Stimulated activated CD4-positive, alpha-beta T cell treated with anti-CD3 and anti-CD28 coated beads, Interleukin-4, amount 100 ng/mL, for 48 hours (primary cell): ENCODE measurements at places on chromosomes 2 and 18.

GRCh38 chr2:25897506-25897905, 19.2 kb upstream of the ASXL2 start:
- DNase-seq: no peak

DNA sequence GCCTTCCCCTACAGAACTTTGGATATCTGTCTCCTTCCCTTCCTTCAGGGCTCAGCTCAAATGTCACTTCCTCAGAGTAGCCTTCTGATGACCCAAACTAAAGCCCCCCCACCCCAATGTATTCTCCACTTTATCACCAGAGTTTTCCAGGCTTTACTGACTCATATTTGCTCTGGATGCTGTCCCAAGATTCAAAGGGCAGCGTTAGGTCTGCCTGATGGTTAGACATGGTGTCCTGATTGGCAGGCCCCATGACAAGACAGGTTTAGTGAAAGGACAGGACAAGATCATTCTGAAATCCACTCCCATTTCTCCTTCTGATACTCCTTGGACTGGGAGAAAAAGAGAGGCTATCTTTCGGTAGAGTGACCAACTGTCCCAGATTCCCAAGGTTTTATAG, 22.6 kb upstream of the RPIA start:
- DNase-seq: no peak

- DNase-seq: no peak
Observed at GRCh38 chr2:101843048-101843447, 145.5 kb downstream of the MAP4K4 start.

- no peak for DNase-seq
Observed at GRCh38 chr2:41913311-41913710, 134.5 kb upstream of the PKDCC start.

DNA sequence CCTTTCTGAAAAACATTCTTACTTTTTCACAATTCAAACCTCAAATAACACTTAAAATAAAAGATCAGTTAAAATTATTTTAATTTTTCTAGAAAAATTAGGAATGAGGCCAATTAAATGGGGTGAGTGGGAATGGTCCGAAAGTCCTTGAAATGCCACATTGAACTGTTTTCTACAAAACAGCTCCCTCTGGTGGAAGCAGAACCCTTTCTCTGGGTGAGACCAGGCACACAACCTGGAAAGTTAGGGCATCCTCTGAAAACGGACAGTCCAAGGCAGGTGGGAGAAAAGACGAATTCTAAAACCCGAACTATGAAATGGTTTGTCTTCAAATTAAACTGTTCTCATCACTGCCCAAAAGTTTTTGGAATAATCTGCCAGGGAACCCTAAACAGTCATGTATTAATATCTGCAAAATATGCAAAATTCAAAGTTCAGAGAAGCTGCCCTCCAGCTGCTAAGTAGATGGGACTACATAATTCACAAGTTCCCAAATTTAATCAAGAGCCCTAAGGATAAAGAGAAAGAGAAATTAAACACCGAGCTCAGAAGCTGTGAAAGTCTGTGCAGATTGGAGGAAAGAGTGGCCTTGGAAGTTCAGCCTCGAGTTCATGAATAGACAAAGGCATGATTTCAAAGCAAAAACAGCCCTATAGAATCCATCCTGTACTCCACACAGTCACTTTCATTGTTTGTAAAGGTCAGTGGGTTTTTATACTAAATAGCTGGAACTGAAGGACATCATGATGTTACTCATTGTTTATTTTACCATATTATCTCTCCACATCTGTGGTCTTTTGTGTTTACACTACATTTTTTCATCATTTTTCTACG, 108.3 kb downstream of the PIEZO2 start:
- DNase-seq: no peak

- DNase-seq: no peak
Observed at GRCh38 chr2:165618806-165619205, 149.3 kb downstream of the CSRNP3 start.

DNA sequence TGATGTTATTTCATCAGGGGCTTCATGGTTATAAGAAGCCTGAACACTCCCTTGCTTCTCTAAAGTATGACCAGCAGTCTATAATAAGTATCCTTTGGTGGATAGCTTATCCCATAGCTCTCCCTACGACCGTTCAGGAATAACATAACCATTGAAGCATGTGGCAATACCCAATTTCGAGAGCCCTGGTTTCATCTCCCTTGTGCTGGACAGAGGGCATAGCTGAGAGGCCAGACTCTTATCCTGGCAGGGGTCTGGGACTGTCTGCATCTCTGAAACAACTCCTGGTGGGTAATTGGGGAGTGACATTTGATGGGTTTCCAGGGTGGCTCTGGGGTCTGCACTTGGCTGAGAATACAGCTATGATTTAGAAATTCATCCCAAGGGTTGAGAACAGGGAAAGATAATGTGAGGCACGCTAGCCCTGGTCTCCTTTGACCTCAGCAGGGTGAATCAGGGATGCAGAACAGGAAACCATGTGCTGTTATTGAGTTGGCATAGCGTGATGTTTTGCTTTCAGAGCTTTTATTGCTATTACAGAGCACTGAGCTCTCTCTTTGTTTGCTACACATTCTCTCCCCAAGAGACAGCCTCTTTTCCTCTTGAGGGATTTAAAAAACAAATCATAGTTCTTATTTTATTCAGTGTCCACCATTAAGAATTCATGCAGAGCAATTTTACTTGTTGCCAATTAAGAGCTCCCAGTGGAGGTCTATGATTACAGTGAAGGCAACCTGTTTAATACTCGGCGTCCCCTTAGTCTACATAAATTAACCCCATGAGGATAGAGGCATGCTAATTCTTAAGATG, 274.5 kb downstream of the NCKAP5 start:
- DNase-seq: no peak

DNA sequence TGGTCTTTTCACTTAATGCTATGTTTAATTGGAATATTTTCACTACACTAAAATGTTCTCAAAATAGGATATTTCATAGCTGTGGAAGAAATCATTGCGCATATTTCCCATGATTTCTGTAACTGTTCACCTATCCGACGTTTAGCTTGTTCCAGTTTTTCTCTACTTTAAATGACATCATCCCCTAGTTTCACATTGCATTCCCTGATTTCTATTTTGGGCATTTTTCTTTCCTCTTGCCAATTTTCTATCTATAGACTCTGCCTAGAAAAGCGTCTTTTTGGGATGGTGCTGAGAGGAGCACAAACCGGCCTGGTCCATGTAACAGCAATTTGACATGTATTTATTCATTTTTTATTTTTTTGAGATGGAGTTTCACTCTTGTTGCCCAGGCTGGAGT, 163.4 kb downstream of the SH3RF3 start:
- DNase-seq: no peak

DNA sequence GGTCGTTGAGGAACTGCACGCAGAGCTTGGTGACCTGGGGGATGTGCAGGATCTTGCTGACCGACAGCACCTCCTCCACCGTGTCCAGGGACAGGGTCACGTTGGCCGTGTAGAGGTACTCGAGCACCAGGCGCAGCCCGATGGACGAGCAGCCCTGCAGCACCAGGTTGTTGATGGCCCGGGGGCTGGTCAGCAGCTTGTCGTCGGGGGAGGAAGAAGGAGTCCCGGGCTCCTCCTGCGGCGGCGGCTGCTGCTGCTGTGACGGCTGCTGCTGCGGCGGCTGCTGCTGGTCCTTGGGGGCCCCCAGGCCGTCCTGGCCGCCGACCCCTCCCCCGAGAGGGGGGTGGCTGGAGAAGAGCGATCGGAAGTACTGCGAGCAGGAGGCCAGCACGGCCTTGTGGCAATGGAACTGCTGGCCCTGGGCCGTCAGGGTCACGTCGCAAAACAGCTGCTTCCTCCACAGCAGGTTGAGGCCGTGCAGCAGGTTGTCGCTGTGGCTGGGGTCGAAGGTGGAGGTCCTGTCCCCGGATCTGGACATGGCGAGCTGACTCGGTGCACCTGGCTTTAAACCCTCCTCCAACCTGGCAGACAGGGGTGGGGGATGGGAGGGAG, 2.7 kb downstream of the KLHL14 start:
- DNase-seq: no peak

- DNase-seq: no peak
Observed at GRCh38 chr2:32484937-32485336, 128.1 kb downstream of the BIRC6 start.

DNA sequence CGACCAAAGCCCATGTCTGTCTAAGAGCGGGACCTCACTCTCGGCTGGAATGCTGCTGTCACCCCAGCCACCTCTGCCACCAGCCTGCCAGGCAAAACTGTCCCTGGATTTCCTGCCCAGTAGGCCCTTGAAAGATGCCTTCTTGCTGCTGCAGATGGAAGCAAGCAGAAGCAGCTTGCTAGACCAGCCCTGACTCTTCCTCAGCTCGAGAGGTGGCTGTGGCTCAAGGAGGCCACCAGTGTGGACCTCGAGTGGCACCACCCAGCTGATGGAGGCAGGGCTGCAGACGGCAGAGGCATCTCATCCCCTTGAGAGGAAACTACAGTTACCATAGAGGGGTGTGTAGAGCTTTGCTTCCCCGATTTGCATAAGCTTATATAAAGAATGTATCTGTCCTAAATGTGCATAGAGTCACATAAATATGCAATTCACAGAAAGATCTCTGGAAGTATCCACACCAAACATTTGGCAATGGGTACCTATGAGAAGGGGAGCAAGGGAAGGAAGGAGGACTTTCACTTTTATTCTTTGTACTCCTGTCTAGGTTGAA, 20.6 kb downstream of the ADCY3 start:
- DNase-seq: no peak

- DNase-seq: no peak
Observed at GRCh38 chr18:78727057-78727739, 252.4 kb upstream of the SALL3 start.

- DNase-seq: no peak
Observed at GRCh38 chr2:239856620-239857285, 168.4 kb downstream of the NDUFA10 start.

DNA sequence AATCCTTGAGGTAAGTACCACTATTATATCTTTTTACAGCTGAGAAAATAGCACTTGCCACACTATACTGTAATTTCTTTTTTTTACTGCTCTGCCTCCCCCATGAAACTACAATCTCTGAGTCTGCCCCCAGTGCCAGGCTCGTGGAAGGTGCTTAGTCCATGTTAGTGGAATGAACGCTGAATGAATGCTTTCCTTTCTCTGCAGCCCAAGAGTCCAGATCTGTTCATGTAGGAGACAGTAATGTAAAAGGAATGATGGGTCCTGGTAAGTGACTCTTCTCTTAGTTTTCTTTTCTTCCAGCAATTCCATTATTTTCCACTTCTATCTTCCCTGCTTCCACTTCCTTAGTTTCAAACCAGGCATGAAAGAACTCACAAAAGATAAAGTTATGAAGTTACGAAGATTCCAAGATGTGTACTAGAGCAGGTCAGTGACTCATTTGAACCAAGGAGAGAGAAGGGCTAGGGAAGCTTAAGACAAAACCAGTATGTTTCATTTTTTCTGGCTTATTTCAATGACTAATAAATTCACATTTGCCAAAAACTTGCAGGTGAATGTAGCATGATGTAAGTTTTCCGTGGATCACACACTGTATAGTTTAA, 46.0 kb downstream of the ARHGEF33 start:
- no peak for DNase-seq

DNA sequence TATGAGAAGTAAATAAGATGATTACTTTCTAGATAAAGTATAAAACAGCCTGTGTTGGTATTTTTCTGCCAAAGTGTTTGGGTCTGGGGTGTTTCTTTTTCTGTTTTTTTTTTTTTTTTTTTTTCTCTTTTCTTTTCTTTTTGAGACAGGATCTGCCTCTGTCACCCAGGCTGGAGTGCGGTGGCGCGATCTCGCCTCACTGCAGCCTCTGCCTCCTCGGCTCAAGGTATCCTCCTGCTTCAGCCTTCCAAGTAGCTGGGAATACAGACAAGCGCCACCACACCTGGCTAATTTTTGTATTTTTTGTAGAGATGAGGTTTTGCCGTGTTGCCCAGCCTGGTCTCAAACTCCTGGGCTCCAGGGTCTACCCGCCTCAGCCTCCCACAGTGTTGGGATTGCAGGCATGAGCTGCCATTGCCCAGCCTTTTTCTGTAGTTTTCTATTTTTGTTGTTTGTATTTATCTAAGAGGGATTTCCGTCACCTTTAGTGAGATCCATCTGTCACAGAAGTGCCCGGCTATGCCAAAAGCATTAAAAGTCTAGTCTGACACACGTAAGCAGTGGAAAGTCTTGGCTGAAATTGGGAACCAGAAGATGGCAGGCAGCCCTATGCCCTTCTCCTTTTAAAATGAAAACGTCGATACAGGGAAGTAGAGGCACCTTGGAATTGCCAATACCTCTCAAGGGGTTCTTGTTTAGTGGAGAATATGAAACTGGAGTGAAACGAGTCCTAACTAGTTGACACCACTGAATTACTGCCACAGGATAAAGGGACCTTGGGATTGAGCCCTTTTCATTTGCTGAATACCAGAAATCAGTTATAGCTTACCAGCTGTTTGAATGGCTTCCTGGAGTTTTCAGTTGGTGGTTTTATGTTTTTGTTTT, 14.0 kb downstream of the UGP2 start:
- no peak for DNase-seq

DNA sequence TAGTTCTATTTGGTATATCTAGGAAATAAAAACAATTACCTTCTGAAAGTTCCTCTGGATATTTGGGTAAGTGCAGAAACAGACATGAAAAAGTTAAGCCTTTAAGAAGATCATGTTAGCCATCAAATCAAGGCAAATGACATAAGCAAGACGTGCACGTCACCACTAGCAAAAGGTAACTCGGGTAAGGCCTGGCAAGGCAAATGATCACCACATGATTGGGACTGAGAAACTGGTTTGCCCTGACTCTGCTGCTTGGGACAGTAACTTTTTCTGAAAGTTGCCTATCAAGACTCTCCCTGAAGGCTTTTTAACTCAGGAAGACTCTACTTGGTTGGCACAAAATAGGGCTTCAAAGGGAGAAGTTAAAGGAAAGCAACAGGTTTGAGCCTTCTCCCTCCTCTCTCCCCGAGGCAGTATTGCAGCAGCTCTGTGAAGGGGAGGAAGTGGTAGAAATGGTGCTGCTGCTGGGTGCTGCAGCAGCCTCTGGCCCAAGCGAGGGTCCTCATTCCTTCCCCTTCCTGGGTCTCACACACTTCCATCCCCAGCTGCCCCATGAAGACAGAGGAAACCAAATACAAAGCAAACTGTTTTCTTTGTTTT, 17.1 kb upstream of the TMEM237 start:
- DNase-seq: no peak

DNA sequence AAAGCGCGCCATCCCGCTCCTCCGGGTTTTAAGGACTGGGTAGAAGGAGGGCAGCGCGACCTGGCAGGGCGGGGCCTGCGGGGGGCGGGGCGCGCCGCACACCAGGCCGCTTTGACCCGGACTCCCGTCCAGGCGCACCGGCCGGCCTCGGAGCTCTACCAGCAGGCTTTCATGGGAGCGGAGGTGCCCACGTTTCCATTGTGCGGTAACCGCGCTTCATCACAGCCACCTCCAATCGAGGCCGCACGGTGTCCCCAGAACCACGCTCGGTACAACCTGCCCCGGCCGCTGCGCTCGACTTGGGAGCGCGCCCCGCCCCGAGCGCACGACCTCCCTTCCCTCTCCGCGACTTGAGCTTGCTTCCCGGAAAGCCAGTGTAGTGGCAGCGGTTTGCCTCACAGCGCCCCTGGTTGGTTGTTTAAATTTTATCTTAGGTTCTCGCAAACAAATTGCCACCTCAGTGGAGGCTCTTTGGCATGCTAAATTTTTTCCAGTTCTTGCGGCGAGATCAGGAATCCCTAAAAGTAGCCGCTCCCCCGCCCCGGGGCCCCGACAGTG, 280 bp upstream of the CYP1B1 start:
- peak; percentile 51 for DNase-seq

GRCh38 chr2:202723746-202724145, 89.0 kb downstream of the FAM117B start:
- no peak for DNase-seq
